ENCODE measurements at places on chromosomes 7 and 10.

DNA sequence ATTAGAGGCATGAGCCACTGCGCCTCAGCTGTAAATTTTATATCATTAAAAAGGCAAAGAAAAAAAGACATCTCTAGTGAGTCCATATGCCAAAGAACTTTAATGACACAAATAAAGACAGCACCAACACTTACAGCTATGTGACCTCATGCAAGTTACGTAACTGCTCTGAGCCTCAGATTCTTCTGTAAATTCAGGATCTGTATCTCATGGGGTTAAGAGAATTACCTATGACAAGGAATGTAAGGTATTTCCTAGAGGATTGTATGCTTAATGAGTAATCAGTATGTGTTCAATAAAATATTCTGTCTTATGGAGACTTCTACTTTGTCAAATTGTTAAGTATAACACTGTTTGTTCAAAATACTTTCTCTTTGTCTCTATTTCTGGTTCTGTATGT is 274.0 kb upstream of the GLI3 start:
- DNase-seq = no peak

- DNase-seq = no peak
Measured at GRCh38 chr7:86391813-86392212, 251.9 kb upstream of the GRM3 start.

- DNase-seq = no peak
Measured at GRCh38 chr7:154429666-154430404, 377.6 kb downstream of the DPP6 start.

DNA sequence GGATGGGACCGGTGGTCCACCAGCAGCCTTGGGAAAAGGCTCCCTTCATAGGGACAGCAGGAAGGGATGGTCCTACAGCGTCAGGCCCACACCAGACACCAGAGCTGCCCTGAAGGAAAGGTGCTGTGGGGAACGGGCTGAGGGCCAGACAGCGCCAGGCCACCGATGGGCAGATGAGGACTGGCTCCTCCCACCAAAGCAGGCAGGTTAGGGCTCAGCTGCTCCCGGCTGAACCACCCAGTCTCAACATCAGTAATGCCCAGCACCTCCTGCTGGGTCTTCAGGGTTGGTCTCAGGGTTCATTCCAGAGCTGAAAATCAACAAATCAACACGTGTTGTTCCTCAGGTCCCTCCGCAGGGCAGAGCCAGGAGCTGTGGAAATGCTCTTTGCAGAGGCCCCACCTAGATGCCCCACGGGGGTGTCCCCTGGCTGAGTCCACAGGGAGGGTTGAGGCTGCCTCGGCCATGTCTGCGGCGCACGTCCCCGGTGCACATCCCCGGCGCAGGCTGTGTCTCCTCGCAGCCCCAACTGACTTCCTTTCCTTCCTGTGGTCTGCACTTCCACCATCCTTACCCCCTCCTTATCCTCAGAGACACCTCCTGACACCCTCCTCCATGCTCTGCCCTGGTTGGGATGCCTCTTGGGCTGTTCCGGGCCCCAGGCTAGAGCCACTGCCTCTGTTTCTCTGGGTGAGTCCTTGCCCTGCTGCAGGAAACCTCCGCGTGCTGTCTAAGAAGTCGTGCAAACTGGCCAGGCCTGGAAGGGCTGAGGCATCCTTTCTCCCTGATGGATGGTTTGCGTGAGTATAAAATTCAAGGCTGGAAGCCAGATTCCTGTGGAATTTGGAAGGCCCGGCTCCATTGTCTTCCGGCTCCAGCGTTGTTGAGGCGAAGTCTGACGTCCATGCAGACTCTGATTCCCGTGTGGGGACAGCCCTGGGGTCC is 32.8 kb upstream of the CFAP46 start:
- DNase-seq = no peak

GRCh38 chr10:79093658-79094411 is 25.1 kb downstream of the ZMIZ1 start:
- DNase-seq = no peak

DNA sequence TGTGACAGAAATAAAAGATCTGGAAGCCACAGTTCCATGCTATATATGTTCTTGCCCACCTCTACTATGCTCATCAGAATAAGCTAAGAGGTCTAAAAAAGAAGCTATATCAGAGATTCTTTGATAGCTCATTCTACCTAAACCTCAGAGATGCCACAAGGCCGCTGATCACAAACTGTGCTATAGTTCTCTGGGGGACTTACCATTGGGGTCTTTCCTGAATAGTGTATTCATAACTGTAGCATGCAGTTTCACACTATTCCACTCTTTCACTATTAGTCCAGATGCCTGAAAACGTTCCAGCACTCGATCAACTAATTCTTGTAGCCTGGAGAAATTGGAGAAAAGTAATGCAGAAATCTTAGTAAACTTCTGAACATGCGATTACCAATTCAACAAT is 44.5 kb upstream of the SPOCK2 start:
- DNase-seq = no peak

- no peak for DNase-seq
Measured at GRCh38 chr10:49595713-49596492, 14.2 kb upstream of the SLC18A3 start.

- no peak for DNase-seq
Measured at GRCh38 chr10:97515271-97515978, 16.7 kb downstream of the UBTD1 start.

DNA sequence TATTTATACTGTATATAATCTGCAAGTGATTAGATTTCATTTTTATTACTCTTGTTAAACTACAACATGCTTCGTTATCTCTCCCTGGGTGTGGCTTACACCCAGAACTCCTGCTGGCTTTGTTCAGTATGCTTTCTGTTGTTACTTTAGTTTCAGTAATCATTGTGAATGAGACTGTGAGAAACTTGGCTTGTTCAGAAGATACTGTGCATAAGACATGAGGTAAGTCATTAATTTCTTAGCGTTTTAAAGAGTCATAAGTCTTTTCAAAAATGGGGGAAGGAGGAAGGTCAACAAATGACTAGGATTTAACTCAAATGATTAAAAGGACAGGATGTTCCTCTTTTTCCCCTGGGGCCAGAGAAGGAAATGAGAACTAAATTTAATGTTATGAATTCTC is 11.6 kb upstream of the ADD3 start:
- DNase-seq = no peak

GRCh38 chr7:30285067-30285535 is 704 bp downstream of the ZNRF2 start:
- peak; percentile 24 for DNase-seq

DNA sequence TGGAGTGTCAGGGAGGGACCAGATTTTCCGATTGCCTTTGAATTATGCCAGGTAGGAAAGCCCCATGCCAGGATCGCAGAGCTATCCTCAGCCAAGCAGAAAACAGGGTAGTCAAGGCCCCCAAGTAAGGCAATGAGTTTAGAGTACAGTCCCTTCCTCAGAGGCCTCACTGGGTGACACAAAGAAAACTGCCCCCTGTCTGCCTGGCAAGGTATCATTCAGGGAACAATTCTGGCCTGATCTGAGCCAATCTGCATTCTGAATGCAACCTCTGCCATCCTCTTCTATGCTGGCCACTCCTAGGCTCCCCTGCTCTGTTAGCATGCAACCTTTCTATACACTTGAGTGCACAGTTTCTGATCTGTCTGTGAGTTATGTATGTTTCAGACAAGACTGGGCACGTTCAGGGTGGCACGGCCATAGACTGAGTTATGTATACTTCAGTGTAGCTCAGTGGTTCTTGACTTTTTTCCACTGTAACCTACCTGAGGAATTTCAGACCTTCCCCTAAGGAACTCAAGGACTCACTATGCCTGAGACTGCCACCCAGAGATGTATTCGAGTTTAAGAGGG is 336.8 kb downstream of the PLXNA4 start:
- no peak for DNase-seq

DNA sequence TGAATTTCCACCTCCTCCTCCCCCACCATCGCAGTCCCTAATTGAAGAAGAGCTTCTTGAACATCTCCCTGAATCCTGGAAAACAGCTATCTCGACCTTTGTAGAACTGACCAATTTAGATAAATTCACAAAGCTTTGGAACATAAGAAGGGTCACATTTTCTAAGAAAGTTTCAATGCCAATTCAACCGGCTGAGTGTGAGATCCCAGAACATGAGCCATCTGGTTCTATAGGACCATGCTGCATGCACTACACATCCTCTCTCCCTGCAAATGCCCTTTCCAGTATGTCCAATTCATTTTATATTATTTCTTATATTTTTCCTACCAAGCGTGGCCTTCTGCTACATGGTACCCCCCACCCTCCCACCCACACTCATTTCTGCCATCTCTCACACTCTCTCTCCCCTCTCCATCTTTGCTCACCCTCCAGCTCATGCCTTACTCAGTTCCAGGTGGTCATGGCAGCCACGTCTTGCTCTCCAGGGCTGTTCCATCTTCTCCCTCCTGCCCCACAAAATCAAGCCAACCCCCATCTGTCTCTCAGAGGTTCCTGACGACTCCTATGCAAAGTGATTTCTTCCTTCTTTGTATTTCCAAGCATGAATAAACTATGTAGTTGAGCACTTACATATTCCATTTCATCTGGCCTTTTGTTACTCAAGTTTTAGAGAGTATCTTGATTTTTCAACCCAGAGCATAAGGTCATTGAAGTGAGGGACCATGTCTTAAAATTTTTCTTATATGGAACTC is 19.3 kb downstream of the FRMD4A start:
- no peak for DNase-seq

- DNase-seq = no peak
Measured at GRCh38 chr7:108079648-108080591, 50.2 kb downstream of the LAMB4 start.

DNA sequence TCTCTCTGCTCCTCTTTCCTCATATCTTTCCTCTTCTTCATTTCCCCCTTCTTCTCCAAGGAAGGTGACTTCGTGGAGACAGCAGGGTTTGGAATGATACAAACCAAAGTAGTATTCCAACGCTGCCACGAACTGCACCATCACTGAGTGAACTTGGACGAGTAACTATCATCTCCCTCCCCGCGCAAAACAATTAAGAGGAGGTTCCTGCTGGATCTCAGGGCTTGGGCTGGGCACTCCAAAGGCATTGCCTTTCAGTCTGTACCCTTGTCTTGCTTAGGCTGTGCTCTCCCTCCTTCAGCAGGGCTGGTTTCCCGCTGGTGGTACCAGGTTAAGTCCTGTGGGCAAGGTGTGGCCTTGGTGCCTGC is 790 bp upstream of the PITX3 start:
- DNase-seq = no peak

DNA sequence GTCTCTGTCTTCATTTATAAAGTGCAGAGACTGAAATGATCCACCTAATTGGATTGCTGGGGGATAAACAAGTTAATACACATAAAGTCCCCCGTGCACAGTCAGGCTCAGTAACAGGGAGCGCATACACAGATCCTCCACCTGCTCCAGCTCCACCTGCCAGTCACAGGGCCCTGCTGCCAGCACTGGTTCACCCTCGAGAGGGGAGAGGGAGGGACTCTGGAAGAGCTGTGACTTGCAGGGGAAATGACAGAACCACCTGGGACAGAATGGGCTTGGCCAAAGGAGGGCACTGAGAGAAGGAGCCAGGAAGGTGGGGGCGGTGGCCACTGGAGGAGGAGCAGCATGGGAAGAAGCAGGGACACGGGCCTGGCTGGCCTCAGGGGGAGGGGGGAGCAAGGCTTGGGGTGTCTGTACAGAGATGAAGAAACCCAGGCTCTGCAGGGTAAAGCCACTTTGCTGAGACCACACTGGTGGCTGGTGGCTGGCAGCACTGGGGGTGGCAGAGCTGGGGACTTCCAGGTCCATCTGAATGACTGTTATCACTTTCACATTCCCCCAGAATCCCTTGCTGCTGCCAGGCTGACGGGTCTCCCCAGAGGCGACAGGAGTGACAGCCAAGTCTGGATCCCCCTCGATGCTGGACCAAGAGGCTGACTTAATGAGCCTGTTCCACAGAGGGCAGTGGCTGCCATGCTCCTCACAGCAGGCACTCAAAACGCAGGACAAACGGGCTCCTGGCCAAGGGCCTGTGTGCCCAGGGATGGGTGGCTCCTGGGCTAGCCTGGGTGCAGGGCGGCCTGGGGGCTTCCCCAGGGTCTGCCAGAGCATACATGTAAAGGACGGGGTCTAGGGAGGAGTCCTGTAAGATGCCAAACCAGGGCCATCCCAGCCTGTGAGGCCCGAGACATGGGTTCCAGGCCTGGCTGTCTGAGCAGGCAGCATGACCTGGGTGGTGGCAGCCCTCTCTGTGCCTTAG is 151.1 kb downstream of the SH3PXD2A start:
- no peak for DNase-seq

DNA sequence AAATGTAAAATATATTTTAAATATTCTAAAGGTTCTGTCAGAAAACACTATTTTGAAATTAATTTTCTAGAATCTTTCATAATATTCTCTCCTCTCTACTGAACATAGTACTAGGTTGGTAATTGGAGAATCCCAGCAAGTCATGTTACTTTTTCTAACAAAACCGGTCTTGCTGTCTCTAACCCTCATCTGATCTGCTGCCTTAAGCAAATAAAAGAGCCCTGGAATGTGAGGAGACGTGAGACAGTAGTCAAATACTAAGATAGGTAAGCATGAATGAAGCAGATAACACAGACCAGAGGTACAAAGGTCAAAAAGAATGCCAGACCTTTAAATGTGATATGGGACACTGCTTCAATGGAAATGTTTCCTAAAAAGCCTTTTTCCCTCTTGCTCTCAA is 462.4 kb upstream of the NUPR2 start:
- no peak for DNase-seq

GRCh38 chr7:112365551-112365950 is 84.7 kb upstream of the IFRD1 start:
- DNase-seq = no peak

- DNase-seq = no peak
Measured at GRCh38 chr7:83611776-83612175, 37.2 kb downstream of the SEMA3E start.

- DNase-seq = no peak
Measured at GRCh38 chr10:104351061-104351702, 2.5 kb upstream of the CFAP58 start.

- DNase-seq = no peak
Measured at GRCh38 chr10:3528271-3528670, 256.7 kb downstream of the KLF6 start.

- DNase-seq = no peak
Measured at GRCh38 chr10:5616836-5617235, 49.6 kb downstream of the ASB13 start.

DNA sequence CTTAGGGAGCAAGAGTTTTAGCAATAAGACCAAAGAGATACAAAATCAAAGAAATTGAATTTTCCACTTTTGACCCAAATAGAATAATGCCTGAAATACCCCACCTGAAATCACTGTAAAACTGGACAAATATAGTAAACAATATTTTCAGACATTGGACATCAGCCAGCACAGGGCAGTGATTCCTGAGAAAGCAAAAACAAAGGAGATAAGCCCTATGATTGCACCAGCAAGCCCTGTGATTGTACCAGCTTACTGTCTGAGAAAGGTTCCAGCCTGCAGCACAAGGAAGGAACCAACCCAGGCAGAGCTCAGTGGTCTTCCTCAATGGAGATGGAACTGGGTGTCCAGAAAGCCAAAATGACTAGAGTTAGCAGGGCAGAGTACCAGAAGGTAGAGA is 10.3 kb downstream of the TMEM106B start:
- DNase-seq = no peak

DNA sequence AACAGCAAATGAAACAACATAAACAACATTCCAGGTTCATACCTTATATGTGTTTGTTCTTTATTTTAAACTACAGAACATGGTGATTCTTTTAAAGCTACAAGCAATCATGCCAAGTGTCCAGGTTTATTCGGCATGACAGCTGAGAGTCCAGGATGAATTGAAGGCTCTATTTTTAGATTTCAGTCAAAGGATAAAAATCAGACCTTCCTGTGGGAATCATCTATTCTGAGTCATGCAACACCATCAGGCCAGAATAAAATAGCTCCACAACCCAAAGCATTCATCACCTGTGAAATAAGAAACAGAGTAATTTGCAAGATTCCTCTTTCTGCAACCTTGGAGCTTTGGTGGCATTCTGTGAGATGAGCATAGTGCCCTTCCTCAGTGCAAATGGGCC is 292.4 kb upstream of the MYO3A start:
- no peak for DNase-seq

- no peak for DNase-seq
Measured at GRCh38 chr10:25725917-25726716, 207.9 kb upstream of the MYO3A start.

Measured in activated CD4-positive, alpha-beta T cell treated with anti-CD3 and anti-CD28 coated beads for 4 hours (primary cell).